ENCODE measurements at places on chromosomes 3 and 15. TPM values are rescaled to one million over a fixed set of nuclear protein-coding genes. Genes with fewer than 3 reads are reported as not detected.

The RBP2 gene
- total RNA-seq = not detected

- no peak for ATAC-seq
Measured at GRCh38 chr3:129228891-129229585, 20.4 kb upstream of the COPG1 start.

GRCh38 chr15:41150279-41150678 is 34.2 kb upstream of the INO80 start:
- no peak for ATAC-seq

DNA sequence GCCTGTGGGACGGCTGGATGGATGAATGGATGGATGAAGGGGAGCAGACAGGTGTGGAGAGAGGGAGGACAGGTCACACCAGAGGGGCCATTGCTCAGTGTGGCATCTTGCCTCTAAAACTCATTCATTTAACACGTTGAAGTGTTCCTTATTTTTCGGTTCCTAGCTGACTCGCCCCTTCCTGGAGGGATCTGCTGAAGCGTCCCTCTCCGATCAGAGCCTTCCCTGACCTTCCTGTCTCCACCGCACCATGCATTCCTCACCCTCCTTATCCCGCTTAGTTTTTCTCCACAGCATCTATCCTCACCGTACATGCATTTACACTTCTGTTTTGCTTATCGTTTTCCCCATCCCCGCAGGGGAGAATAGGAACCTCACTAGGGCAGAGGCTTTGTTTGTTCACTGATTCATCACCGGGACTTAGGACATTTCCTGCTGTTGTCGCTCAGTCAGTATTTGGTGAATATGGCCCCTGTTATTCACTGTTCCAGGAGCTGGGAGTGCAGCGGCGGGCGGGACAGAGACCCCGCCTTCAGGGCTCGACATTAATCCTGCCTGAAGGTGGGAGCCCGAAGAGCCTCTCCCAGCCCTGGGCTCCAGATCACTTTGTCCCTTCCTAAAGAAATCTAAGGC is 32.0 kb downstream of the FOXL2 start:
- ATAC-seq = peak; percentile 20

Measured in gastroesophageal sphincter (tissue), 4 donors.